ENCODE measurements at places on chromosomes 2 and 18.

DNA sequence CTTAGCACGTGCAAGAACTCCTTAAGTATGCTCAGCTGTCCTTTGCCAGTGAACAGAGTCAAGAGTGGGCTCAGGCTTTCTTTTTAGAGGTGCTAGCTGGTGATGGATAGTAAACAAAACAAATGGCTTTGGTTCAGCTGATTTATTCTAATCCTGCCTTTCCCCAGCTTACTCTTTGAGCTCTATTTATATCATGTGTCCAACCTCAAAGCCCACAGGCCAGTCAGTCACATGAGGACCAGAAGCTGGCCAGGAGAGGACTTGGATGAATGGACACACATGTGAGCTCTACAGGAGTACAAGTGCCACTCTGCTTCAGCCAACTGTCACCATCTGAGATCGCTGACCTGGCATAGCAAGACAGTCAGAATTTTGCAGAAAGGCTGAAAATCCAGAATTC lies 59.4 kb downstream of the STK39 start:
- DNase-seq, result no peak

GRCh38 chr2:70926042-70926441 lies 9.7 kb upstream of the ATP6V1B1 start:
- DNase-seq, result no peak

DNA sequence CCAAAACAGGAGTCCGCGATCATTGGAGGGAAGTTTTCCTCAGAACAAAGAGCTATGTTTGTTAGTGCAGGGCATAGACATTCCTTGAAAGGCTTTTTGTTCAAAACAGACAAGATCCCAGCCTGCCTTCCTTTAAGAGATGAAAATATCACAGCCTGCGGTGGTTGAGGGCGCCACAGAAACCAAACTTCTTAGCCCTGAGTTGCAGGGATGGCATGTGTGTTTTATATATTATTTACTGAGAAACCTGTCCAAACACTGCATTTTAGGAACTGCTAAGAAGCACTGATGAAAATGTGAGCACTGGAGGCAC lies 57.5 kb upstream of the TMEM178A start:
- DNase-seq, result no peak

- no peak for DNase-seq
Measured at GRCh38 chr2:238027591-238028415, 33.0 kb upstream of the SCLY start.

DNA sequence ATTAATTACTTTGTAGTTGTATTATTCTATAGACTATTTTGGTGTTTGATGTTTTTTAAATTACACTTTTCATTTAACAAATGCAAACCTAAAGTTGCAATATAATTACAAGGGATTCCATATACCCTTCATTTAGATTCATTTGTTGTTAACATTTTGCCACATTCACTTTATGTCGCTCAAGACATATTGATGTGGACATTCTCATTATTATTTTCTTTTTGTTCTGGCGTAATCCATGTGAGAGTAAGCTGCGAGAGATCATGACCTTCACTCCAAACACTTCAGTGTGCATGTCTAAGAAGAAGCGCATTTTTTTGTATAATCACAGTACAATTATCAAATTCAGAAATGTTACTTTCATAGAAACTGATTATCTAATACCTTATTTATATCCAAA lies 280.6 kb downstream of the CALCRL start:
- DNase-seq, result no peak

DNA sequence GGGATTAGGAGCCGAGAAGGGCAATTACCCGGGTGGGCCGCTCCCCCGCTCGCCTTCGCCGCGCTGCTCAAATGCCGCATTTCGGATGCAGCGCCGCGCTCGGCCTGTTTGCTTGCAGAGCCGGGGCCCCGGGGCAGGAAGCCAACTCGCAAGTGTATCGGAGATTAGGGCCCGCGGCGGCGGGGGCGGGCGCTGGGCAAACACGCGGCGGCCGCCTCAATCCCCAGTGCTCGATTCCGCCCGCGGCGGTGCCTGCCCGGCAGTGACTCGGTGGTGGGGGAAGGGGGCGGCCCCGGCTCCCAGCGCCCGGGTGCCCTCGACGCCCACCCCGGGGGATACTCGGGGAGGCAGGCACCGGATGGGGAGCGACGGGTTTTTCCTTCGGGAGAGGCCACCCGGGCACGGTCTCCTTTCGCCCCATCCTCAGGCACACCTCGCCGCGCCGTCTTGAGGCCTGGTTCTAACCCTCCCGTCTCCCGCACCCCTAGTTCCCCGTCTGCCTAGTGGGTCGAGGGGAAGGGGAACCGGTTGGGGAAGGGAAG lies 26.6 kb upstream of the NOTO start:
- DNase-seq, result peak; percentile 86

DNA sequence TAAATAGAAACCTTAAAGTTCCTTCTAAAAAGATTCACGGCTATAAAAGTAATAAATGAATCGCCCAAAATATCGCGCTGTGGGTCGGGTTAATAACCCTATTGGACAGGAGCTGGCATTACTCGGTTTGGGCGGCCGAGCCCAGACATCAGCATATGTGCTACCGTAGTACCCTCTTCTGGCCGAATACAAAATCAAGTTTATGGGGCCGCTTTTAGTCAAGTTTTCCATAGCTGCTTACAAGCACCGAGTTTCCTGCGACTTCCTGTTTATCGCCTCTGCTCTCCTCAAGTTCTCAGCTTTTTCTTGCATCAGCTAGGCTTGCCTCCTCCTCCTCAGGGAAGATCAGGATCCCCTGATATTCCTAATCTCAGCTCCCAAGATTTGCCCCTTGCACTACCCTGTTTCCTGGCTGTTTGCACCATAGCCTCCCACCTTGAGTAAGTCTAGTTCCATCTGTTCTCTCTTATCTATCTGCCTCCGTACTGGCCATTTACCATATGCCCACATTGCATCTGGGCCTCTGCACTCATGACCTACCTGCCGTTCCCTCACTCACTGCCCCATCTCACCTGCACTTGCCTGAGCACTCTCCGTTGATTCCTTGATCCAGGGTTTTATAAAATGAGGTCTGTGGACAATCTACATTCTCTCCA lies 56.1 kb downstream of the SLC35F5 start:
- DNase-seq, result no peak

DNA sequence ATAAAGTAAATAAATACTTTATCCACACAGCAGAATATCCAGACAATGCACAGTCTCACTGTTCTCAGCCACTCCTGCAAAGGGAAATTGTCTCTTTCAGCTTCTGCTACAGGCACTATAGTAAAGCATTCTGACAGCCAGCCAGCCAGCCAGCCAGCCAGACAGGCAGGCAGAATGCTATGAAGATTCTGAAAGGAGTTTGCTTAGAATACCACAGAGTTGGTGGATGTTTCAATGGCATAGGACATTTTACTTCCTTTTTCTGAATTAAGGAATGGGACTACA lies 116.1 kb upstream of the CYP26B1 start:
- DNase-seq, result no peak

DNA sequence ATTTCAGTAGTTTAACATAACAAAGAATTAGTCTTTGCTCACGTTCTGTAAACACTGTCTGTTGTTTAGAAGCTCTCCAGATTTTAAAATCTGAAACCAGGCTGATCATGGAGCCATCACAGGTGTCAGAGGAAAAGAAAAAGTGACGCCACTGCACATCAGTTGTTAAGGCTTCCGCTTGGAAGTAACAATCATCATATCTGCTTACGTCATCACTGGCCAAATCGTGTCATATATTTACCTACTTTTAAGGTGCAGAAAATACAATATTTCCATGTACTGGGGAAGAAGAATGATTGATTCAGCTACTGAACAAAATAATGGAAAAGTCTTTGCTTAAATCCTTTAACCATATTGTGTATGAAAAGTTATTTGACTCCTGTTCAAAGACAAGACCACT lies 382.6 kb upstream of the MC4R start:
- no peak for DNase-seq
